ENCODE measurements at places on chromosomes 3 and 15.

- no peak for DNase-seq
Observed at GRCh38 chr3:182962166-182962565, 18.2 kb downstream of the DCUN1D1 start.

GRCh38 chr3:129231331-129232119, 17.9 kb upstream of the COPG1 start:
- DNase-seq: no peak

DNA sequence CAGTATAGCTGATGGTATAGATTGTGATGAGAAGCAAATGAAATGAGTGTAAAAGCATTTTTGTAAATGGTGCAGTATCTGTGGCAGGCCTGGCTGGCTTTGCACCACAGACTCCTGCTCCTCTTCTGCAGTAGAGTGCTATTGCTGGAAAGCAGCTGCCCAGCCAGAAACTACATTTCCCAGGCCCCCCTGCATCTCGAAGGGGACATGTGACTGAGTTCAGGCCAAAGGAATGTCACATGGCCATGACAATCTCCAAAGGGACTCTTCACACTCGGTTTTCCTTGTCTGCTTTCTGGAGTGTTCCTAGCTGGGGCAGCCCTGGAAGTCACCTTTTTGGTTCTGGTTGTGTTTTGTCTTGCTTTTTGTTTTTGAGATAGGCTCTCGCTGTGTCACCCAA, 277.1 kb downstream of the SUCLG2 start:
- DNase-seq: no peak

- no peak for DNase-seq
Observed at GRCh38 chr15:42582569-42583375, 7.4 kb downstream of the STARD9 start.

DNA sequence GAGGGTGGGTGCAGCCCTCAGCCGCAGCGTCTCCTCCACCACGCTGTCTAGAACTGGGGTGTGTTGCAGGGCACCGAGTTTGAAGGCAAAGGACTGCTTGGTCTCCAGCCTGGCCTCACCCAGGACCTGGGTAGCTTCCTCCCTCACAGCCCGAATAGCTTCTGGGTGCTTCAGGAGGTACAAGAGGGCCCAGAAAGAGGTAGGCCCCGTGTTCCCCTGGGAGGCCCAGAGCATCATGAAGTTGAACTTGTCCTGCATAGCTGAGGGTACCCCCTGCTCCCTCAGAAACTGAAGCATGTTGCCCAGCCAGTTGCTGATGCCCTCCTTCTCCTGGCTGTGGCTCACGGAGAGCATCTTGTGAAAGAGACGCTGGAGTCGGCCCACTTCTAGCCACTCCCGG, 930 bp downstream of the CYP8B1 start:
- DNase-seq: no peak

DNA sequence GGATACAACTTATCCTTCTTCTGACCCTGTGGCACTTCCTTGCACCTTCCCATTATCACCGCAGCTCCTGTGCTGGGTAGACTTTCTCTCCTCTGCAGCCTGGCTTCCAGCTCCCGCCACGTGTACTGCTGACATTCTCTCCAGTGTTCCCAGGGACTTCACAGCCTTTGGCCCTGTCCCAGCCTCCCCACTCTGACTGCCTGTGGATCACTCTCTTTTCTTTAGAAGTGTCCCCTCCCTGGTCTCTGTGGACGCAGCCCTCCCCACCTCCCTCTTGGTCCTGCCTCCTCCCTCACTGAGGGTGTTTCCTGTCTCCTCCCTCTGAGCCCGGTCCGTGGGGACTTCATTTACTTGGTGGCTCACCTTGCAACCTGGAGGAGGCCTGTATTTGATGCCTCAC, 17.4 kb downstream of the PDIA5 start:
- DNase-seq: no peak

GRCh38 chr3:63878394-63879060, 14.9 kb downstream of the ATXN7 start:
- no peak for DNase-seq

DNA sequence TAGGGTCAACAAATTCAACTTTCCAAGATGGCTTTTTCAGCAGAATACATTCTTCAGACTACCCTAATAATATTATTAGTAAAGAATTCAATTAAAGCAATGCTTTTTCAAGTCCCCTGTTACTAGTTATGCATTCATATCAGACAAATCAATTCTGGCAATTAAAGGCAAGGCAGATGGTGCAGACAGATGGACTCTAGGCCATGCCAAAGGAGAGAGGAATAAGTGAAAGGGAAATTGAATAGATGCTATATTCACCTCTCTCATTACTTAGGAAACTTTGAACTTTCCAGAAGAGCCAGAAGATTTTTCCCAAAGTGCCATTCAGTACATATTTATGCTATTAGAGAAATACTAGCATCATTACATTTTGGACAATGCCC, 487.7 kb upstream of the RASGRP1 start:
- DNase-seq: no peak

DNA sequence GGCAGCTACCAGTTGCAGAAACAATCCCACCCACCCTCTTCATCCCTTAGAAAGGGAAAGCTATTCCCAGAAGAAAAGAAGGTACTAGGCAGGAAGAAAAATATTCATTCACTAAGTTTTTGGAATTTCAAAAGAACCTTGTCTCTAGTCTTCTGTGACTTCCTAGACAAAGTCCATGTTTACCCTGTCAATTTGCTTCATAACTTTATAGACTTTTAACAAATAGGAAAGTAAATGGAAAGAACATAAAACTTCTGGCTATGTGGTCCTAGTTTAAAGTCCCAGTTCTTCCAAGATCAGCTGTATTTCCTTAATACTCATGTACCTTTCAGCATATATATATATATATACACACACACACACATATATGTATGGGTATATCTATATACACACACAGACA, 143.7 kb upstream of the SNTN start:
- no peak for DNase-seq

DNA sequence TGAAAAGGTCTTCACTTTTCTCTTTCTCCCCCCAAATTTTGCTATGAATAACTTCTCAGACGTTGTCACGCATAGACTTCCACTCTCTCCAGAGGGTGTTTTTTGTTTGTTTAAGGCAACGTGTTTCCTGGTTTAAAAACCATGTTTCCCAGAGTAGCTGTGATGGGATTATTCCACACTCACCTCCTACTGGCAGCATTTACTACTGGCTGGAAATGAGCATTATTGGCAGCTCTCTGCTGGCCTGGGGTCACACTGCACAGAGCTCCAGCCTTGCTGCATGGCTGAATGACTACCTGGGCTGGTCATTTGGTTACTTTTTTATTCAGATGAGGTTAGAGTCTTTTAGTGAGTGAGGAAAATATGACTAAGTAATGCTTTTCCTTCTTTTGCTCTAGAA, 65.2 kb downstream of the RARB start:
- DNase-seq: no peak

DNA sequence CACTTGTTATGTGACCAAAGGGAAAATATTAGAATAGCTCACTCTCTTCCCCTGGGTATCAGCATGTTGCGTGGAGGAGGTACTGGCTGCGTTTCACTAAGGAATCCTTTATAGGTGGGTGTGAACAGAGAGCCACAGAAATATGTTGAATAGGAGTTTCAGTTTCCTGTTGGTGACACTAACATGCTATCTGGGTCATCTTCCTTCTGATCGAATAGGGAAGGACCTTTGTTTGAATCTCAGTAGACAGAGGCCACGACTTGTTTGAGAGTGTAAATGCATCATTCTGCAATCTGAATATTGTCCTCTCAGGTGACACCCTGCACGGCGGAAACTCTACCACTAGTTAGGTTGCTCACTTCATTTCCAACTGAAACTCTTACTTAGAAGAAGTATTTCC, 157.9 kb upstream of the SLC2A2 start:
- DNase-seq: no peak
